Umbilical cord (tissue), 2 donors: ENCODE measurements at places on chromosomes 3 and 15.
A peak's percentile ranks its signal among the peaks of the same experiment; 100 is the strongest.

GRCh38 chr3:179837374-179837773, 184.5 kb downstream of the USP13 start:
- DNase-seq = no peak

DNA sequence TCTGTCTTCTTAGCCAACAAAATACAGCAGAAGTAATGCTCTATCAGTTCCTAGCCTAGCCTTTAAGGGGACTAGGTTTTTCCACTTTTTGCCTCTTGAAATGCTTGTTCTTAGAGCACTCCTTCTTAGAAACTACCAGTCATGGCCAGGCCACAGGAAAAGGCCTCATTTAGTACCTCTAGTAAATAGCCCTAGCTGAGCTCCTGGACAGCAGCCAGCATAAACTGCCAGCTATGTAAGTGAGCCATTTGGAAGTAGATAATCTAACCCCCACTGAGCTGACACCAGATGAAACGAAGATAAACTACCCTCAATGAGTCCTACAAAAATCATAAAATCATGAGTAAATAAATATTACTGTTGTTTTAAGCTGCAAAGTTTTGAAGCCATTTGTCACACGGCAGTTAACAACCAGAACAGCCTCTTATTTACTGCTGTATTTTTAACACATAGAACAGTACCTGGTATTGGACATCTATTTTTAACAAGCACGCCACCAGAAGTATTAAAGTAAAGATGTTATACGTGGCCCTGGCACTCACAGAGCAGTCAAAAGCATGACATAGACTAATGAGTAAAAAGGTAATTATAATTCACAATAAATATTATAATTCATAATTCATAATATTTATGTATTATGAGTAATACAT, 12.0 kb downstream of the TBC1D5 start:
- DNase-seq = no peak

DNA sequence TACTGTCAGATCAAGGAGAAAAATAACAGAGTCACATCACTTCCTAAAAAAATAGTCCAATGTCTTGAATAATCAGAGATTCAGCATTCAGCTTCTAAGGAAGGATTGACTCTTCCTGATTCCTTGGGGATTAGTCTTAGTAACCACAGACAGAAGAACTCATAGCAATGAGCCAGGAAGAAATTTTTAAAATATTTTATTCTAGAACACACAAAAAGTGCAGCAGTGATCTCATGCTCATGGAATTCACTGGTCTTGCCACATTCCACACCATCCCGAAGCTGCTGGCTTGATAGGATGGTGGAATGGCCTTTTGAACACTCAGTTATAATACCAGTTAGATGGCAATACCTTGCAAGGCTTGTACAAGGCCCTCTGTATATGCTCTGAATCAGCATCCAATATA, 43.0 kb upstream of the ABI3BP start:
- DNase-seq = peak; percentile 91

- DNase-seq = peak; percentile 35
Measured at GRCh38 chr15:65132878-65133547, 595 bp downstream of the PDCD7 start.

- no peak for DNase-seq
Measured at GRCh38 chr3:48478626-48479555, 25.1 kb downstream of the SHISA5 start.
